ENCODE measurements at places on chromosomes 1 and 21.

DNA sequence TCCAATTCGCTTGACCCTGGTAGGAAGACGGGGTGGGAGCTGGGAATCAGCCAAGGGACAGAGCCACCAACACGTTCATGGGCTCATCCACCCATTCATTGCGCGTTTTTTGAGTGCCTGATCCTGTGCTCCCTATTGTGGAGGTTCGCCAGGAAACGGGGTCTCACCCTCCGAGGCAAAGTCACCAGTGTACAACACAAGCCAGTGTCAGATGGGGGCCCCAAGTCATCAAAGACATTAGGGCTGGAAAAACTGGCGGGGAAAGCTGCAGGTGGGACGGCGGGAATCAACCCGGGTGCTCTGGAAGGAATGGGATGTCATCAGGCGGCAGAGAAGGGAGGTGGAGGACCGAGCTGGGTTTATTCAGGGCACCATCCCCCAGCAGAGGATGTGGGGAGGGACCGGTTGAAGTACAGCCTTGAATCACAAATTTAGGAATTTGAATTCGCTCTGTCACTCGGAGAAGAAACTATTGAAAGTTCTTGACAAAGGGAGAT lies 667 bp upstream of the NID1 start:
- DNase-seq: no peak

GRCh38 chr1:239924741-239925350 lies 166.8 kb upstream of the FMN2 start:
- no peak for DNase-seq

DNA sequence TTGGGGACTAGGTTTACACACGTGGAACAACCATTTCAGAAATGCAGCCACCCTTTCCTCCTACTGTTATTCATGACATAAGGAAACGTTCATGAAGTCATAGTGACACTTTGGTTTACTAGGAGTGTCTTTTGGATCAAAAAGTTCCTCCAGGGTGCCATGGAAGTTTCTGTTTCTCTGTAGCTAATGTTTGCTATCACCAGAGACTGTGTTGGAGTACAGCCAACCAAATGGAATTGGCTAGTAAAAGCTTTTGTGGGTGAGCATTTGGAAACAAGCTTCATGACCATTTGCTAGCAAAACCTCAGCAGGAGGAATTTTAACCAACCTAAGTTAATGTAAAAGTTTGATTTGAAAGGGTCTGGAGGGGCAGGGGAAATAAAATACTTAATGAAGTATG lies 43.9 kb upstream of the ADGRL2 start:
- no peak for DNase-seq

- DNase-seq: no peak
Observed at GRCh38 chr21:25862596-25862995, 127.8 kb downstream of the GABPA start.

DNA sequence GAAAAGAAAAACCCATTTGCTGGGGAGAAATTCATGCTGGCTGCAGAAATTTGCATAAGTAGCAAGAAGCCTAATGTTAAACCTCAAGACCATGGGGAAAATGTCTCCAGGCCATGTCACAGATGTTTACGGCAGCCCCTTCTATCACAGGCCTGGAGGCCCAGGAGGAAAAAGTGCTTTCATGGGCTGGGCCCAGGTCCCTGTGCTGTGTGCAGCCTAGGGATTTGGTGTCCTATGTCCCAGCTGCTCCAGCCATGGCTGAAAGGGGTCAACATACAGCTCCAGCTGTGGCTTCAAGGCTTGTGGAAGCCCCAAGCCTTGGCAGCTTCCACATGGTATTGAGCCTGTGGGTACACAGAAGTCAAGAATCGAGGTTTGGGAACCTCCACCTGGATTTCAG lies 93.0 kb downstream of the HFM1 start:
- DNase-seq: no peak

GRCh38 chr1:41097105-41097504 lies 75.6 kb upstream of the SLFNL1 start:
- no peak for DNase-seq

DNA sequence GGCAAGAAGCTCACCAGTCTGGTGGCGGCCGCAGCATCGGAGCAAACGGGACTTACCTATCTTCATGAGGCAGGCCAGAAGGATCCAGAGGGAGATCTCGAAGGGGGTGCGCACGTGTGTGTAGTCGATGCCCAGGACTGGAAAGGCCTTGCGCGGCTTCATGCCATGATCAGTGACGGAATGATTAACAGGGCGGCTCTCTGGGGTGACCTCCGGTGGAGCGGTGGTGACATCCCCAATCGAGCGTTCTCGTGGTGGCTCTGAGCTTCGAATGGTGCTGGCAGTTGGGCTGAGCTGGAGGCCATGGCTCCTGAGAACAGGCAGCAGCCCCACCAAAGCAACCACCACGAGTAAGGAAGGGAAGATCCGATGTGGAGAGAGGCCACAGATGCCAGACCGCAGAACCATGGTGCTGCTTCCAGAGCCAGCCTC lies 982 bp downstream of the SLC9A1 start:
- no peak for DNase-seq

DNA sequence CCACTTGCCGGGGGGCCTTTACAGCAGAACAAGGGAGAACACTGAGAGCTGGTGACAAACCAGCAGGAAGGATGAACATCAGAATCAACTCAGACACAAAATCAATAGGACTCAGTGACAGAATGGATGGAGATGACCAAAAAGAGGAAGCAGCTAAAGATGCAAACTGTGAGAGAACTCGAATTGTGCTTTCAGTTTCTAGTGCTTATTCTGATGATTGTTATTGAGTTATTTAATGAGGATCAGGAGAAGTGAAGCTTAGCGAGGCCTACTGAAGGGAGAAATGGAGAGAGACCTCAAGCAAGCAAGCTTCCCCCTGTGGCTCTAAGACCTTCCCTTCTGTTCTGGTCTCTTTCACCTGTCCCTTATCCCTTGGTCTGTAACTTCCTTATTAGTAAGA lies 30.3 kb upstream of the TMEM125 start:
- DNase-seq: no peak

DNA sequence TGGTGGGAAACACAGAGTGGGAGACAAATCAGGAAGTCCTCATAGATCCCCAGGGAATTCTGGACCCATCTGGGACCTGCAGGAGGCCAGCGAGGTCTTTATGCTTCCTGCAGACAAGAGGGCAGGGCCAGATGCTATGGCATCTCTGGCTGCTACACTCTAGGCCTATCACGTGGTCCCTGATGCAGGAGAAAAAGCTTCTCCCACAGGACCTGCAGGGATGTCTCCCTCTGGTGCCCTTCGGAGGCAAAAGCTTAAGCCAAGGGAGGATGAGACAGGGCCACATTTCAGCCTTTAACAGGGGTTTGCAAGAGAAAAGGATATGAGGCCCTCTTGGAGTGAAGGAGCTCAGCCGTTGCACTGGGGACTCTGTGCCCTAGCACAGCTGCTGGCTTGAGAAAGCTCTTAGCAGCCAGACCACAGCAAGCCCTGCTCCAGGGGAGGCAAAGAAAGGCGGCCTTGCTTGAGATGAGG lies 243.0 kb downstream of the C1orf94 start:
- DNase-seq: no peak

DNA sequence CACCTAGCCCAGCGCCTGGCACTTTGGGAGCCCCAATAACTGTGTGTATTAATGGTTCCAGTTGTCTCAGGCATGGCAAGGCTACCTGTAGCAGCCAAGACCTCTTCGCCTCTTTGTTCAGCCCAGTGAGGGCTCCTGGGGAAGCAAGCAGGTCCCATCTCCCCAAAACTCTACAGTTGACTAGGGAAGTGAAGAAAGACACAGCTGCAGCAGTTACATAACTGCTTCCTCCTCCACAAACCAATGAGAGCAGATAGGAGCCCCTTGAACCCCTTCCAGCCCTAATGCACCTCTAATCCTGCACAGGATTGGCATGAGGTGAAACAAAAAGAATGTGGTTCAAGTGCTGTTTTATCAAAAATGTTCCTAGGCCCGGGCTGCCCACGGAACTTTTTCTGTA lies 100.5 kb downstream of the SYF2 start:
- DNase-seq: no peak

GRCh38 chr1:66291531-66291864 lies 242.5 kb upstream of the SGIP1 start:
- DNase-seq: no peak

GRCh38 chr21:43703035-43703880 lies 15.7 kb upstream of the PDXK start:
- DNase-seq: no peak

- DNase-seq: no peak
Observed at GRCh38 chr1:226762988-226763904, 24.2 kb upstream of the ITPKB start.

DNA sequence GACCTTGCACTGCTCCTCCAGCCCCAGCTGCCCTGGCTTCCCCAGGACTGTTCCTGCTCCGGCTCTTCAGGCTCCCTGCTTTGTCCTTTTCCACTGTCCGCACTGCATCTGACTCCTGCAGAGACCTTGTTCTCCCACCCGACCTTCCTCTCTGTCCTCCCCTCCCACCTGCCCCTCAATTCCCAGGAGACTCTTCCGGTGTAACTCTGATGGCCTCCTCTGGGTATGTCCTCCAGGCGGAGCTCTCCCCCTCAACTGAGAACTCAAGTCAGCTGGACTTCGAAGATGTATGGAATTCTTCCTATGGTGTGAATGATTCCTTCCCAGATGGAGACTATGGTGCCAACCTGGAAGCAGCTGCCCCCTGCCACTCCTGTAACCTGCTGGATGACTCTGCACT lies 550 bp downstream of the ACKR1 start:
- DNase-seq: no peak

DNA sequence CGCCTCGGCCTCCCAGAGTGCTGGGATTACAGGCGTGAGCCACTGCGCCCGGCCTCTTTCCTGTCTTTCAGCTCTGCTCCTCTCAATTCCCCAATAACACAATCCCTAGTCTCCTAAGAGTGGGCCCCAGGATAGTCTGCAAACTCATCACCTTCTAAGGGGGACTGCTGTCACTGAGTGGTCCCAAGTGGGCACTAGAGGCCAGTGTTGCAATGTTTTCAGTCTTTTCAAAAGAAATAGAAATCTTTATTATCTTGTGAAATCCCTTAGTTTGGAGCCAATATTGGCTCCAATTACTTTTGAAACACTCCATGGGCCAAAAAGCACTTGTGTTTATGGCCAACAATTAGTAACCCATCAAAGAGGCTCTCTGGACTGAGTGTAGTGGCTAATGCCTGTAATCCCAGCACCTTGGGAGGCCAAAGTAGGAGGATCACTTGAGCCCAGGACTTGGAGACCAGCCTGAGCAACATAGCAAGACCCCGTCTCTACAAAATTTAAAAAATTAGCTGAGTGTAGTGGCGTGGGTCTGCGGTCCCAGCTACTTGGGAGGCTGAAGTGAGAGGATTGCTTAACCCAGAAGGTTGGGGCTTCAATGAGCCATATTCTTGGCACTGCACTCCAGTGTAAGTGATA lies 28.6 kb upstream of the ZNF697 start:
- no peak for DNase-seq

DNA sequence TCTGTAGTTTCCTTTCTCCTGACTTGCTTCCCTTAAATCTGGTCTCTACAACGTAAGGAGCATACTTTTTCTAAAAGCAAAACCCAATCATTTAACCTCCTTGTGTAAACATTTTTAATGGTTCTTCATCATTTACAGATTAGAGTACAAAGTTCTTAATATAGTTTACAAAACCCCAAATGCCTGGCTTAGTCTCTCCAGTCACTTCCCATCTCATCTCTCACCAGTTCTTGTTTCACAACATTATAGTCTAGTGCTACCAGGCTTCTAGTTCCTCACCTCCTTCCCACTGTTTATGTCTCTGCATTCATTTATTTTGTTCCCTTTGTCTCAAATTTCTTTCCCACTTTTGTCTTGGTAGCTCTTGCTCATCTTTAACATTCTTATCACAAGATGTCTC lies 168.4 kb downstream of the FASLG start:
- no peak for DNase-seq

DNA sequence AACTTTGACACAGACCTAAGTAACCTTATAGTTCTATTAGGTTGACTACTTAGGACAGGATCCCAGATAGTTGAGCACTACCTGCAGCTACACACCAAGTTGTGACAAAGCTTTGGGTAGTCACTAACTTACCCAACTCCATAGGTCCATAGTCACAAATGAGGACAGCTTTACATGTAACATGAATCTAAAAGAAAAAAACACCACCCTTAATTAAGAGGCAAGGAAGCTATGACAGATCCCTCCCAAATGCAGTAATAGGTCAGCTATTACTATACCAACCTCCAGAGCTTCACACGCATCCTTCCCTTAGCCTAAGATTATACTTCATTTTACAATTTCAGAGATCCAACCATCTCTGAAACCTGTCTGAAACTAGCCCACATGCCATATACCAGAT lies 12.7 kb upstream of the RAB42 start:
- no peak for DNase-seq

DNA sequence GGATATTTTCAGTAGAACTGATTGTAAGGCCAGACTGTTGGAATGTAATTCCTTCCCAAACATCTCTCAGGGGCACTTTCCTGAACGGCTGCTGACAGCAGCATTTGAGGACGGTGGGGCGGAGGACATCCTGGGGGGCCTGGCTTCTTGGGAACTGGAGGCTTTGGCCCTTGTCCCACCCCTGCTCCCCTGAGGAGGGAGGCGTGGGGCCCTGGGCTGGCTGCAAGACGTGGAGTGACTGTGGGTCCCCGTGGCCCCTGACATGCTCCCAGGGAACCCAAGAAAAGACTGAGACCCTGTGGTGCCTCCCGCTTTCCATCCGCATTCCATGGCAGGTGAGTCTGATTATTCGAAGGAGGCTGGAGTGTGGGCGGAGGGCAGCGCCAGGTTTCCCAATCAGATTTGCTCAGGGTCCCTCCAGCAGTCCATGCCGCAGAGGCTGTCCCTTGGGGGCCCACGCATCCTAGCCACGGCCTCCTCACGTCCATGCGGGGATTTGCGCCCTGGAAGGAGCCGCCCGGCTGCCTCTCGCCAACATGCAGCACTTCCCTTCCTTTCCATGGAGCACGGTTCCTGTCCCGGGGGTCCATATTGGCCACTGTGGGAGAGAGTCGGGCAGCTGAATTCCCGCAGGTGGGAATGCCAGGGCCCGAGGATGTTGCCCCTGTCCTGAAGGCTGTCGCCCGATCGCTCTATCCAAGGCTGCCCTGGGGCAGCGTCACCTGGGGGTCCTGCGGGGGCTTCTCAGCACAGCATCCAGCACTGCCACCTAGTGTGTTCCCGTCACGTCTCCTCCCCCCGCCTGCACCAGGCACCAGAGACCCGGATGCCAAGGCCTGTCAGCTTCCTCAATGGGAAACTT lies 69.0 kb downstream of the FAAP20 start:
- DNase-seq: no peak

GRCh38 chr1:237111807-237112206 lies 69.8 kb downstream of the RYR2 start:
- no peak for DNase-seq

DNA sequence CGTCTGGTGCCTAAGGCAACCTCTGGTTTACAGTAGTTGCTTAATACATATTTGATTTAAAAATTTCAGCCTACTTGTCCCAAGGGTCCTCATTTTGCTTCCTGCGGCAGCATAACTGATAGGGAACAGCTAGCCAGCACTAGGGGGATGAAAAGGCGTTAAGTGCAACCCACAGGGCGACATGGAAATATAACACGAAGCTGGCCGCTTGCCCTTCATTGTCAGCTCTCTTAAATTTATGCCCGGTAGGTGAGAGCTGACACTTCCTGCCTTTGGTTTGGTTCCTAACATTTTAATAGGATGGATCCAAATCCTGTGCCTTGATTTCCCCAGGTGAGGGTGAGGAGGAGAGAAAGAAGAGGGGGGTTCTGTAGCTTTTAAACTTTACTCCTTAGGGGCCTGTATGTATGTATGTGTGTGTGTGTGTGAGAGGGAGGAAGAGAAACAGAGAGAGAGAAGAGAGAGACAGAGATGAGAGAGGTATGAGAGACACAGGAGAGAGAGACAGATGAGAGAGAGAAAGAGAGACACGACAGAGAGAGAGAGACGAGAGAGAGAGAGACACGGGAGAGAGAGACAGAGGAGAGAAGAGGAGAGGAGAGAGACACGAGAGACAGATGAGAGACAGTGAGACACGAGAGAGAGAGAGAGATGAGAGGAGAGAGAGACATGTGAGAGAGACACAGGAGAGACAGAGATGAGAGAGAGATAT lies 938 bp upstream of the ACTN2 start:
- no peak for DNase-seq
